ENCODE measurements at places on chromosomes 3 and 15. TPM values are rescaled to one million over a fixed set of nuclear protein-coding genes. Genes with fewer than 3 reads are reported as not detected.

CCRL2 gene
- 3.9 TPM for total RNA-seq

GRCh38 chr3:59813148-59813538, 763.3 kb upstream of the CFAP20DC start:
- no peak for DNase-seq

CNTN6 gene
- total RNA-seq = not detected

DNA sequence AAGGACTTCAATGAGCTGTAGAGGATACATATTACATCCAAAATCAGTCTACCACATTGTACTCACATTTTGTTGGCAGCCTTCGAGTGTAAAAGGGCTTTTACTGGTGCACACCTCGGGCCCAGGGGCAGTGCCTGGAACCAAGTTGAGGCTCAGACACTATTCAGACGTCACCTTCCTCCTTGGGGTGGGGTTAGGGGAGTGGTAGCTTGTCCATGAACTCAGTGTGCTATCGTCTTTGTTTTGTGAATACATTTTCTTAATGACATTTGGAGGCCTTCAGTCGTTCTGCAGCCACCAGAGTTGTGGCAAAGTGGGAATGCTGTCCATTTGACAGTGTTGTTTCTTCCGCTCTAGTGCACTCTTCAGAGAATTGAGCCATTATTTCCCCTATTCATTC, 114.2 kb downstream of the PGPEP1L start:
- peak; percentile 8 for DNase-seq

ARL14 gene
- not detected for total RNA-seq

- DNase-seq = no peak
These were observed 769.5 kb downstream of the TUSC7 start for GRCh38 chr3:117479095-117479494.

DNA sequence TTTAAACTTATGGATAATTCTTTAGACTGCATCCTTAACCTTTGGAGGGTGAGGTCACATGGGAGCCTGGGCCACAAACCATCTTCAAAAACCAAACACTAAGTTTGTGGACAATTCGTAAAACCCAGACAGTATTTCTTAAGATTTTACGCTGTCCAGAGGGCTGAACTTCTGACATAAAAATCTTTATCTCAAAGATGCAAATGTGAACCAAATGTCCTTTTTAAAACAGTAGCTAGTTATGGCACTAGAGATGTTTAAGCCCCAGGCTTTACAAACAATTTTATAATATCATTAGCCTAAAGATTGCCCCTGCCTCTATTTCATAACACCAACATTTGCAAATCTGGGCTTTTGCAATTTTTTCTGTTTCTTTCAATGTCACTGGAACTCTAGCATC, 287.2 kb downstream of the SATB1 start:
- DNase-seq = no peak

DUOXA1 gene
- total RNA-seq = not detected

- DNase-seq = no peak
These were observed 83.4 kb downstream of the CHSY1 start for GRCh38 chr15:101168463-101168824.

GRCh38 chr3:32837789-32838188, 20.0 kb downstream of the TRIM71 start:
- DNase-seq = no peak

SUSD5 gene
- total RNA-seq = 15.3 TPM

PARP14 gene
- total RNA-seq = 41.5 TPM

DNA sequence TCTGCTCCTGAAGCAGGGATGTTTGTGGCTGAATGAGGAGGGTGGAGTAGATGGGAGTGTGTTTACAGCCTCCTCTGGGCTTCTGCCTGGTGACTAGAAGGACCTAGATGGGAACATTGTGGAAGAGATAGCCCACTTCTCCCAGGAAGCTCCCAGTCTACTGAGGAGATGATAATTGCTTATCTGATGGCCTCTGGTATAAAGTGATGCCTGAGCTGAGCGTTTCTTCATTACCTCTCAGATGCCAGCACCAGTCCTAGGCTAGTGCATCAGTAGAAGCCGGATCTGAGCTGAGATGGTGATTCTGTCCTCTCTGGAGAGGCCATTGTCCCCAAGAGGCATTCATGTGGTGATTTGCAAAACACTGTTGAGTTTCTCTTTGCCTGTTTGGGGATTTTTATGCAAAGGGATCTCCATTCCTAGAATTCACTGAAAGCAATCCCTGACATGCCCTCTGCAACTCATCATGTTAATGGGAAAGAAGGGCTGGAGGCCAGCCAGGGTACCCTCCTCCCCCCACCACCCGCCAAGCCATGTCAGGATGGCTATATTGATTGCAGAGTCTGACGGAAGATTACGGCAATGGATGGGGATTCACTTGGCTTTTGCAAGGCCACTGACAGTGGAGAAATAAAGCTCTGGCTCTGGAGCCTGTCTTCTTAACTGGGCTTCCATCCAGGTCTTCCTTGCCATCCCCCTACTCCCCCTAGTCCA, 166.4 kb upstream of the ROPN1 start:
- no peak for DNase-seq

DNA sequence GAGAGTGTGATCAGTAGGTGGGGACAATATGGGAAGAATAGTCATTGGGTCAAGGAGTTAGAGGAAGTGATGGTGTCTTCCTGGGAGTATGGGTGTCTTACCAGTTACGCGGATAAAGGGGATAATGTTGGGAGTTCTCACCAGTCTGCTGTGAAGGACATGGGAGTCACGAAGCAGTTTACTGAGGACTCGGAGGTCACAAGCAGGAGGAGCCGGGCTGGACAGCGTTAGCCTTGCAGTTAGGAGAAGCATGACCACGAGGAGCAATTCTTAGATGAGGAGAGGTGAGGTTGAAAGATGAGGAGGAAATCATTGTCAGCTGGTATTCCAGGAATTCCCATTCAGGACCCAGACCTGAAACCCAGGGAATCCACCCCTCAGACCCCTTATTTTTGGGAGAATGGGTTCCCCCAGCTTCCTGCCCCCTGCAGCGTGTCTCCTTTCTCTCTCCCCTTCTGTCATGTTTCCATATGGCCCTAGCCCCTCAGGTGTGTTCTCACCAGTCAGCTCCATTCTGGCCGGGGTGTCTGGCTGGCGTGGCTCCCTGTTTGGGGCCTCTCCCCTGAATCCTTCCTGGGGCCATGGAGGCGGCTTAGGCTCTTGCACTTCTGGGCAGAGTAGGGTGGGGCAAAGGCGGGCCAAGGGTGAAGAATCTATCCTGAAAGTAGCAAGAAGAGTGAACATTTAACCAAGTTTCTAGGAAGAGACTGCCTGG, 2.1 kb downstream of the THPO start:
- no peak for DNase-seq

PLXNA1 gene
- total RNA-seq = 18.5 TPM

DNA sequence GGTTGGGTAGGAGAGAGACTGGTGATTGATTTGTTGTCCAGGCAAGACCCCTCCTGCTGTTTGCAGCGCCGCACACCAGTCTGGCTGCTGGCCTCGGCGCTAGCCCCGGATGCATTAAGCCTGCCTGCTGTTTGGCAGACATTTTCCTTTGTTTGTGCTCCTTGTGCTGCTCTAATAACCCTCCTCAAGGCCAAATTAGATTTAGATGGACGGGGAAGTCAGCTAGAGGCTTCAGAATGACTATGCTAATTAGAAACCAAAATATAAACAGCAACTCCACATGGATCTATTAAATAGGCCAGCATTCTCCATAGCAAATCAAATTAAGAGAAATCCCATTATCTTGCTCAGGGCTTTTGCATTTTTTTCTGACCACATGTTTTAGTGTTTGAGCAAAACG, 445.2 kb downstream of the SQOR start:
- no peak for DNase-seq

- no peak for DNase-seq
These were observed 302.1 kb upstream of the STT3B start for GRCh38 chr3:31230425-31231223.

MYRIP gene
- 11.9 TPM for total RNA-seq

WHAMM gene
- total RNA-seq = 9.4 TPM

- DNase-seq = no peak
These were observed 39.3 kb downstream of the FGF7 start for GRCh38 chr15:49462232-49462844.

SNRK gene
- 99.9 TPM for total RNA-seq

DNA sequence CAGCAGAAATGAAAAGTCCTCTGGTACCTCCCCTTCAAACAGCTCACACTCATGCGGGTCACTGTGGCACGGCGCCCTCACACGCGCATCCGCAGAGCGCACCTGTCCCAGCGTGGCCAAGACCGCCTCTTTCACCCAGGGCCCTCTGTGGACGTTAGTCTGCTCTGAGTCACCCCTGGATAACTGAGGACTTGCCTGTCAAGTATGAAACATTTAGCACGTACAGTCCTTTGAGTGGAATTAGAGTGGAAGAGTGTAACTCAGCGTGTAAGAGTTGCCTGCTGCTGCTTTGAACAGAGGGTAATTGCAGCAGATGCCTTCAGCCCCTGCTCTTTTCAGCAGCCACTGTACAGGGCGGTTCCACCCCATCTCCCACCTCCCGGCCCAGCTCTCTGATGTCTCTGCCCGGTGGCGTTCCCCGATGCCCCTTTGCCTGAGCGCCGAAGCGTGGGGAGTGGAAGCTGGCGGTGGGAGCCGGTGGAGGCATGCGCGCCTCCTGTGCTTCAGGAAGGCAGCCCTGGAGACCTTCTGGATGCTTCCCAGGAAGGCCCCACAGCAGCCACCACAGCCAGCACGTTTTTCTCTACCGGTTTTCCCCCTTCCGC, 23.0 kb downstream of the CPN2 start:
- no peak for DNase-seq

NPRL2 gene
- 13.4 TPM for total RNA-seq

GRCh38 chr3:61903074-61903473, 341.7 kb downstream of the PTPRG start:
- no peak for DNase-seq

GRCh38 chr3:160808838-160809237, 52.8 kb downstream of the PPM1L start:
- DNase-seq = no peak

DNA sequence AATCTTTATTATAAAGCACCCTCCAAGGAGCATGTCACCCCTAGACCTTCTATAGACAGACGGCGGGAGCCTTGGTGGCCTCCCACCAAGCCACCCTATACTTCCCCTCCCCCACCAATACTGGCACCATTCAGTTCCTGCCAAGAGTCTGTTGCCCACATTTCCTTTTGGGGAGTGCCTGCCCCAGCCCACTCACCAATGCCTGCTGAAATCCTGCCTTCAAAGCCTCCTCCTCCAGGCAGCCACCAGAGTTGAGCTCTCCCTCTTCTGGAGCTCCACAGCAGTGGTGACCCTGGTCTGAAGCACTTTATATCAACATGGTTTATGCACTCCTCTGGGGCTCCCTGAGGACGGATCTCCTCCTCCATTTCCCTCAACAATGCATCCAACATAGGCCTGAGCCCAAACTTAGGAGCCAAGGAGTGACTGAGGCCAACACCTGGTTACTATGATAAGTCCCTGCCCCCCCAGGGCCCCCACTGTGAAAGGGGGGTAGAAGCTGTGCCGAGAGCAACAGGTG, 8.8 kb downstream of the CCDC33 start:
- DNase-seq = no peak

GP5 gene
- not detected for total RNA-seq

DNA sequence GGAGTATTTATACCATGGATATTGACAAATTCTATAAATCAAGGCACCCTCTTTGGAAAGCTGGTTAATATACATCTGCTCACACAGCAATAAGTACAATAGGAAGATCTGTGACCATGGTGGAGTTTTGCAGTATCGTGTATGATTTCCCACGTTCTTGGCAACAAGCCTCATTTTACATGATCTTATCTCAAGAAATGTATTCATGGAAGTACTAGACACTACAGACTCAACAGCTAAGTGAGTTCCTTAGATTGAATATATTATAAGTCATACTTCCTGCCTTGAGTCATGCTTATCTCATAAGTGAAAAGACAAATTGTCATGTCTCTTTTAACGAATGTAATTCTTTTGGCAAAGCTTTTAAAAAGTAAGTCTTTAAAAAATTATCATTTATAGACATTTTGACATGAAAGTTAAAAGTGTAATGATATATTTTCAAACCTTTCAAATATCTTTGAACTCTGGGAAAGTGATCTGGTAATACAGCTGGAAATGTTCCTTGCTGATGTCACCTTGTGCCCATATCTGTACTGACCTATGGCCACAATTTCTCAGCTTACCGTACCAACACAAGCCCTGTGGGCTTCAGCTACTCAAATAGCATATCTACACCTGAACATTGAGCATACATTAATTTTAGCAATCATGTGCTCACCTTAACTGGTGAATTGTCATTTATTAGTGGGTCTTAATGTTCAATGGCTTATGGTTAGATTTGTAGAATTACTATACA, 130.3 kb upstream of the TMC3 start:
- peak; percentile 96 for DNase-seq

RFC4 gene
- total RNA-seq = 33.7 TPM

DNA sequence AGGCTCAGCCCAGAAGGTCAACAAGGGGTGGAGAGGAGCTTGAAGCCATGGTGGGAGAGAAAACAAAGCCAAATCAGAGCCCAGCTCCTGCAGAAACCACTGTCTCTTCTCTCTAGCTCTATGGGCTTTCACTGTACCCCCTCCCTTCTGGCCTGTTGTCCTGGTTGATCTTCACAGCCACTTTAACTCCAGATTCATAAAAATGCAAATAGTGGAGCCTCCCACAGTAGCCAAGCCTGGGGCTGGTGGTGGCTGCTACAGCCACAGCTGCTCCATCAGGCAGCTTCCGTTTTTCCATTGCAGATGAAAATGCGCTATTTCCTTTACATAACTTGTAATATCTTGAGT, 20.7 kb upstream of the CAV3 start:
- DNase-seq = no peak

DNA sequence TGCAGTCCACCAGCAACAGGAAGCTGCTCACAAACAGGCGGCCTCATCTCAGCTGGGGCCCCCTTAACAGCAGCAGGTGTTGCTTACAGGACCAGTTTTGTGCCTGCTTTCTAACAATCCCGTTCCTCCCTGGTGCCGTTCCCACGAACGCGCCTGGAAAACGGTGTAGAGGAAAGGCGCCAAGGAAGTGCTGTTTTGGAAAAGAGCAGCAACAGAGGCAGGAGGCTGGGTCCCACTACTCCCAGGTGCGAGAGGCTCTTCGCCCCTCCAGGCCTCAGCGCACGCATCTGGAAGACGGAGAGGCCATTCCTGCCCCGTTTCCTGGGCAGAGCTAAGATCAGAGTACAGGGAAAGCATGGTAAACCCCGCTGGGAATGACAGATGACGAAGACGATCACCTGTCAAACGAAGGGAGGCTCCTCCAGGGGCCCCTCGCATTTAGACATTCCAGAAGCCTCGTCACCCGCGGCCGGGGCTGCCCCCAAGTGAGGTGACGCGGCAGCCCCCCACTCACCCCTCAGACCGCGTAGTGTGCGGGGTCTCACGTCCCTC, 603 bp downstream of the SCAPER start:
- DNase-seq = peak; percentile 42

GRCh38 chr3:41216993-41217392, 17.7 kb downstream of the CTNNB1 start:
- DNase-seq = no peak

DNA sequence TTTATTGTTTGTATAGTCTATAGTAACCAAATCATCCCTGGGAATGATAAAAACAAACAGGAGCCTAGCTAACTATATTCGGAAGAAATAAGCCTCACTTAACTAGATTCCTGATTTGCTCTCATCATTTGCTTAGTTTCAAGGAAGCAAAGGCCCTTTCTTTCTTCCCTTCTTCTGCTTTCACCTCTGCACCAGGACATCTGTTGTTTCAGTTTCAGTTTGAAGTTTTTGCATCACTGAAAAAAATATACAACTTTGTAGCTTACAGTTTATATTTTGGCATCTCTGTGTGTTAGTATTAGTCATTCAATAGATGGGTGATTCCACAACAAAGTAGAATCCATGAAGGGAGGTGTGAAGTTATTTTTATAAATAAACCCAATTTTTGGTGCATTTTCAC, 113.6 kb upstream of the SNTN start:
- DNase-seq = no peak
